ENCODE measurements at places on chromosomes 5 and 9.

- DNase-seq, result no peak
These were observed 26.3 kb downstream of the GOLGA2 start for GRCh38 chr9:128249558-128249907.

GRCh38 chr9:13810510-13810909 is 503.4 kb downstream of the NFIB start:
- DNase-seq, result no peak

DNA sequence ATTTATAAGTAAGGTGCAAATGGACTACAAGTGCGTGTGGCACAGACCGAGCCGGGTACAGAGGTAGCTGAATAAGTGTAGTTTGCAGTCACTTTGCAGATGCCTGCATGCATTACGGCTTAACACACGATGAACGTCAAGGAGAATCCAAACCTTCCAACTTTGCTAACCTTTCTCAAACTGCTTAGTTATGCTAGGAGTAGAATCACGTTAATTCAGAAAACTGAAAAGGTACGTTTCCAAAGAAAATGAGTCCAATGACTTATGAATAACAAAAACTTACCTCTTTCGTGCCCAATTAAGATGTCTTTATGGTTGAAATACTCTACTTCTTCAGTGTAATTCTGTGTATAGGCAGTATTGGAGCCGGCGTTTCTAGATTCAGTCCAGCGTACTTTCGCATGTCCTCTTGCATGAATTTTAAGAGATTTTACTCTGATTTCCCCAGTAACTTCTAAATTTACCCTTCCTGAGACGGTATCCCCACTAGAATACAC is 539 bp downstream of the ARRDC3 start:
- no peak for DNase-seq

- DNase-seq, result no peak
These were observed 29.4 kb upstream of the ATP6V1G1 start for GRCh38 chr9:114558027-114558675.

DNA sequence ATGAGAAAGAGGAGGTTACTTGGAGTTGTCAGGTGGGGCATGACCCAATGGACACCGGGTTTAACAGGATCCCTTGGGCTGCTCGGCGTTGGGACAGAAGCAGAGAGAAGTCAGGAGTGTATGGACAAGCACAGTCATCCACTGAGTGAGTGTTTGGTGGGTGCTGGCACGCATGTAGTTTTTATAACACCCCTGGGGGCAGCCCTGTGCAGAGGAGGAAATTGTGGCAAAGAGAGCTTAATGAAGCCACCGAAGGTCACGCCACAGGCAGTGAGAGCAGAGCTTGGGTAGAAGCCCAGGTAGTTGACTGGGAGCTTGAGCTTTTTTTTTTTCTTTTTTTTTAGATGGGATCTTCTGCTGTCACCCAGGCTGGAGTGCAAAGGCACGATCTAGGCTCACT is 43.2 kb upstream of the IER5L start:
- DNase-seq, result no peak
